CD8-positive, alpha-beta memory T cell (primary cell): ENCODE measurements at places on chromosomes 5 and 9. TPM values are rescaled to one million over a fixed set of nuclear protein-coding genes. Genes with fewer than 3 reads are reported as not detected.

Gene UGT3A1
- not detected for total RNA-seq

DNA sequence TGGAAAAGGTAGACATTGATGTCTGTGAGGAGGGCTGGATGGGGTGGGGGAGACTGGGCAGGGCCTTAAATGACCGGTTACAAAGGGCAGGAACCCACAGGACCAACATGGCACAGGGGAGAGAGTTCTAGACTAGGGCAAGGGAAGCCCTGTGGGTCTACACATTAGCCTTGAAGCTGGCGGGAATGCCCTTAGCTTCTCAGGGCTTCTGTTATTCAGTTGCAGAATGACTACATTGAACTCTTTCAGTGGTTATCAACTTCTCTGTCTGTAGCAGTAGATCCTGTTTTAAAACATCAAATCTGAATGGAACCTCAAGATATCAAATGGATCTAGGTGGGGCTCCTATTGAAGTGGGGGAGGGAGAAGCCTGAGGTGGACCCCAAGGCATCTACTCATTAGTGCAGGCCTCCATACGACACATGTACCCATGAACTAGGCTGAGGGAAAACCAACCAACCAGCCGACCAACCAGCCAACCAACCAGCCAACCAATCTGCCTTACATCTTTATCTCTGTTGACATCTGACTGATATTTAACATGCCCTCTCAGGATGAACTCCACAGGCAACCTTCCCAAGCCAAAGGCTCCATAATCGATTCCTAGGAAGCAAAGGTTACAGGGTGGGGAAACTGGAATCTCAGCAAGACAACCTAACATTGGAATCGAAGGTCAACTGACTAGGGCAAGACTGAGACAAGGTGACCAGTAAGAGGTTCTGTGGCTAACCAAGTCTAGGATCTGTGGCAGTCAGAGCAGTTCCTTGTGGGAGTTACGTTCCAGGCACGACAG is 48.3 kb downstream of the DAP start:
- DNase-seq: no peak

- no peak for DNase-seq
Observed at GRCh38 chr5:159166416-159166815, 42.9 kb downstream of the RNF145 start.

Gene OTP
- not detected for total RNA-seq

DNA sequence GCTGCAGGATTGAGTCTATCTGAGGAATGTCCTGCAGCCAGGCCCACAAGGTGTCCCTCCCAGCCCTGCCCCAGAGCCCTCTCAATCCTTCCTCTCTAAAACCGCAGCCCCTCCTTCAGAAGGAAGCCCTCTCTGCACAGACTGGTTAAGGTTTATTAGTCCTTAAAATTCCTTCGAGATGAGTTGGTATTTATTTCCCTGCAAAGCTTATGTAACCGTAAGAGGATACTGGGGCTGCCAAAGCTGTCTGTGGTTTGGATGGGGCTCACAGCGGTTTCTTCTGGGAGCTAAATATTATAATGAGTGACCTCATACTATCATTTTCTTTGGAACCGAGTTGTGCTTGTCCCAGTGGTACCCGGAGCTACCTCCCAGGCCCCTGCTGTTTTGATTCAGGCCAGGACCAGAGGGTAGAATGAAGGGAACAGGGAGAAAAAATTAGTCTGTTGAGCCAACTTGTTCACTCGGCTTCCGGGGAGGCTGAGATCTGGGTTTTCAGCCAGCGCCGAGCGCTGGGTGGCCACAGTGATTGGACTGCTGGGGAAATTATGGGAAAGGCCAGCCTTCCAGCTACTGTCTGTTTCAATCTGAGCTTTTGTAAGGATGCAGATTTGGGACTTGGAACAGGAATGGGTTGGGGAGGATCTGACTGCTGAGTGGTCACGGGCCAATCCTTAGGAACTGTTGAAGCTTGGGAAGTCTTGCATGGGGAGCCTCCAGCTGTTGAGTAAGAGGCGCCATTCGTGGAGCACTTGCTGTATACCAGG is 107.5 kb downstream of the NDFIP1 start:
- no peak for DNase-seq

- no peak for DNase-seq
Observed at GRCh38 chr5:56585999-56586691, 229.2 kb upstream of the MAP3K1 start.
